Fibroblast of skin of right quadriceps (primary cell): ENCODE measurements at places on chromosomes 3 and 15.

DNA sequence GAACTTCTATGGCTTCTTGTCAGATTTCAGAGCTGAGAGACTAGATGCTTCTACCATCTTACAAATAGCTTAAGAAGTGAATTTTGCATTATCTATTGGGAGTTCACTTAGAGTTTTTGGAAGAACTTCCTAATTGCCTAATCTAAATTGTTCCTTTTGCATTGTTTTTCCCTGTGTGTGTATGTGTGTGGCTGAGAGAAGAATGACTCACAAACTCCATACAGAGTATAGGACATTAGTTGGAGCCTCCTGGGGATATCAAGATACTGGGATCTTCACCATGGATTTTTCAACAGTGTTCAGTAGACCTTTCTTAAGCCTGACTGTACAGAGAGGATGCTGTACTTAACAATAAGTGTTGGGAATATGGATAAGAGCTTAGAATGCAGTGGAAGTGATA lies 10.9 kb downstream of the TLNRD1 start:
- peak; percentile 53 for DNase-seq

- no peak for DNase-seq
Measured at GRCh38 chr3:13277196-13277813, 142.8 kb downstream of the NUP210 start.

- no peak for DNase-seq
Measured at GRCh38 chr15:23912191-23912590, 225.1 kb upstream of the NDN start.

DNA sequence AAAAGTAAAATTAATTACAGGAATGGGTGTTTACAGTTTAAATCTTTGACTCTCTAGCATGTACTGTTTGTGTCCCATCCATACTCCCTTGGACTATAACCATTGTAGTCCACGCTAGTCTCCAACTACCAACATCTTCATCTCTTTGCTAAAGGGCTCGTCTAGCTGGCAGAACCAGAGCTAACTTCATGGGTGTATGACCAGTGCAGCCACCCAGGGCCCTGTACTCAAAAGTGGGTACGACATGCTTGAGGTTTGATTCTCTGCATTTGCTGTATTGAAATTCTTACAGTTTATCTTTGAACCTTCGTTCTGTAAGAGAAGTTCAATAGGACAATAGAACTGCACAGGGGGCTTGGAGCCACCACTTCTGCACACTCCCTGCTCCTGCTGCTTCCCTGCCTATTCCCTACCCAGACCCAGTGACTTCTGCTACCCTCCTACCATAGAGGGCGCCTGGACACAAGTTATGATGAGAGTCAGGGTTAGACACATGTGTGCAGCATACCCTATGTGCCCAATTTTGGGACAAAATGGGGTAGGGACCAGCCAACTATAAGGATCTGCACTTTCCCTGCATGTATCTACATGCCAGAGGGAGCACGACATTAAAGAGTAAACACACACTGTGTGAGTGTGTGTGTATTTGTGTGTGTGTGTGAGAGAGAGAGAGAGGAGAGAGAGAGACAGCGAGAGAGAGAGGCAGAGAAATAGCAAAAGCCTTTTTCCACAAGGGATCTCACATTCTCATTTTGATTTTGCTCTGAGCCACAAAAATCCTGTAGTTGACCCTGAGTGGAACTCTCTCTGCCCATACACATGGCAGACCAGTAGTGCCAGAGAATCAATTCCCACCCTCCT lies 59.0 kb upstream of the NECTIN3 start:
- DNase-seq: no peak

GRCh38 chr3:164723396-164723795 lies 354.9 kb downstream of the SI start:
- DNase-seq: no peak

- no peak for DNase-seq
Measured at GRCh38 chr15:57626713-57627440, 35.2 kb downstream of the MYZAP start.

DNA sequence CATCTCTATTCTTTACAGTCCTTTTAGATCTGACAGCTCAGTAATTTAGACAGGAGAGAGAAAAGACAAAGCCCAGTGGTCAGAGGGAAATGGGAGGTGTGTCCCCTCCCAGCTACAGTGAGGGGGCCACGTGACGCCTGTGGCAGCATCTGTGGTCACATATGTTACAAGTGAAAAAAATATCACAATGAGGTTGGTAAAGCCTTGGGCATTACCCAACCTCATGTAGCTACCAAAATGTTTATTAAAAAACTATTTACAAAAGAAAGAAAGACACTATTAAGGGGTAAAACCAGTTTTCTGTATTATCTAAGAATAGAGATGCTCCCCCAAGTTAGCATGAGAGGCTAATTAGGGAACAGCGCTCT lies 42.9 kb upstream of the PLCL2 start:
- DNase-seq: no peak

GRCh38 chr3:119236756-119237155 lies 3.9 kb downstream of the B4GALT4 start:
- DNase-seq: no peak

DNA sequence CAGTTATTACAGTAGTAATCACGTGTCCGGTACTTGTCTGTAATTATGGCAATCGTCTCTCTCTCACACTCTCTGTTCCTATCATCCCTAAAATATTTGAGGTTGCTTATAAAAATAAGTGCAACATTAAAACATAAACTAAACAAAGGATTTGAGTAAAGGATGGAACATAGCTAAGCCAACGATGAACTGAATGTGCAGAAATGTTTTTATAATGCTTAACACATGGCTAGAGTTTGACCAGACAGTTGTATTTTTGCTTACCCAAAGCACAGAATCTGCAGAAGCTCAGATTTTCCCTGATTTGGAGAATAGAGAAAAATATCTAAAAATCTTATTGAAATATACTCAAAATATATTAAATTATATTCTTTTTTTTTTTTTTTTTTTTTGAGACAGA lies 1030.9 kb downstream of the NAALADL2 start:
- DNase-seq: no peak

DNA sequence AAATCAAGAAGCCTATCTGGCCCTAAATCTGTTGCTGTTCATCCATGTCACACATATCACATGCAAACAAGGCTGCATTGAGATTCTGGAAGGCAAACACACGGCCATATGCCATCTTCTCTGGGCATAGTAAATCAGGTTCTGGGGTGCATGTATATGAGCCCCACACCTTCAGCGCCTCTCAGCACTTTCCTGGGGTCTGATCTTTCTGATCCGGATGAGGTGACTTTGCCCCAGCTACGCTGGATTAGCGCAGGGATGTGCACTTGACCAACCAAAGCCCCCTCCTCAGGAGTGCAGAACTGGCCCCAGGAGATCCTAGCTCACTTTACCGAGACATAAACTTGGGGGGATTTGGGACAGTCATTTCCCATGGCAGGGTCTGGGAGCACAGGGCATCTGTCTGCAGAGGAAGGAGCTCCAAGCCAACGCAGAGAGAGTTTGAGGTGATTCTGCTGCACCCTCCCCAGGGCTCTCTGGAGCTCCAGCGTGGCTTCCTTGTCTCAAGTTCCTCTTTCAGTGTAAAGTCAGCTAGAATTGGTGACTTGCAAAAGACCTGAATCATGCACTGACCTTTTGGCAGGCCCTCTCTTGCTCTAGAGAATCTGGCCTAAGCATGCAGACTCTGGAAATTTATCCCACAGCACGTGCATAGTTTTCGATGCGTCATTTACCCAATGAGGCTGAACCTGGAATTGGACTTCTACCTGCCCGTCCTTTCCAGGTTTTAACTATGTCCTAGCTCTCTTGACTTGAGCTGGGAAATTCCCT lies 63.5 kb upstream of the KLF13 start:
- peak; percentile 13 for DNase-seq

DNA sequence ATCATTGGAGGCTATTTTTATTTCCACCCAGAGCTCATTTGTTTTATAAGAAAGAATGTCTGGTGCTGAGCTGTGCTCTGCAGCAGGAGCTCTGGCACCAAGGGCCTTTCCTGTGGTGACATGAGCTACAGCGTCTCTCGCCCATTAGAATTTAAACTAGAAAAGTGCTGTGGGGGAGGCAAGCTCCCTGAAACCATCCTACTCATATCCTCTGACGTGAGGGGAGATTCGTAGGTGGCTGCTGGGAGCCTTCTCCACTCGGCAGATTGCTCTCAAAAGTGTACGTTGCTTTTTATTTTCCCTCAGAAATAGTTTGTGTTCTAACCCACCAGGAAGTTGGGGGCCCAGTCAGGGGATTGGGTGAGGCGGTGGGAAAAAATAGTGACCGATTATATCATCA lies 76.3 kb upstream of the ARHGEF3 start:
- DNase-seq: peak; percentile 70

DNA sequence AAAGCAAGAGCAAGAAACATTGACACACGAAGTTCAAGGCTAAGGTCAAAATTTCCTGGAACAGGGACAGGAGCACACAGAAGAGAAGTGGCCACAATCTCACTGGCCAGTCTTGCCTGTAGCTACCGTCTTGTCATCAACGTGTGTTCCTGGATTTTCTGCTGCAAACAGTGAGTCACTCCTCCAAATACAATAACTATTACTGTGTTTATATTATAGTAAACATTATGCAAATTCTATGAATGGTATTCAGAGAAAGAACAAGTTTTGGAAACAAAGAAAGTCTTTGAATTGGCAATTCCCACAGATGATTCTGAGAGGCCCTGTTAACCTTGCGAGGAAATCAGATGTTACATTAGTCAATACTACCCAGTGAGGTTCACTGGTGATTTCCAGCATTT lies 220.5 kb downstream of the FAM43A start:
- DNase-seq: no peak

DNA sequence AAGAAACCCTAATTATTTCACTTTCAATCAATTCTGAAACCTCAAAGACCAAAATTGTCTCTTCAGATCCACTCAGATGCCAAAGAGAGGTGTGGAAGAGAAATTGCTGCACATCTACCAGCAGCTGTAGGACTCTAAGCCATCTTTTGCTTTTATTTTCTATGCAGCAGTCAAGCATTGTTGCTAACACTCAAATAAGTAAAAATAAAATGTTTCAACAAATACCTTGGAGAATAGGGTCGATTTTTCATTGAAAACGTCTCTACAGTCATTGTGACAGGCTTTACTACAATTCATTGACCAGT lies 66.4 kb upstream of the CFAP20DC start:
- no peak for DNase-seq

- DNase-seq: peak; percentile 11
Measured at GRCh38 chr3:139774560-139775302, 97.0 kb upstream of the NMNAT3 start.

DNA sequence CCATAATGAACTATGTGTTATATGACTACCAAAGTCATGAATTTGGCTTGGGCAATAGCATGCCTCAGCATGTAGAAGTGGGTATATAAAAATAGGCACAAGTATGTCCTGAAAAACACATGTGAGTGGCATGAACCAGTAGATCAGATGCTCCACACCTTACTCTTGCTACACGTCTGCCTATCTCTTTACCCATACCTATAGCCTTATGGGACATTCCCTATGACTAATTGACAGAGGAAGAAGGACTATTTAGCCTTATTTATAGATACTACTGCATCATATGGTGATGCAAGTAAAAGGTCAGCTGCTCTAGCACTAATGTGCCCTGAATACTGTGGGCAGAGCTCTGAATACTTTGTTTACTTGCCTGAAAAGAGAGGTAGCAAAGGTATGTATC lies 81.0 kb upstream of the ZPLD1 start:
- no peak for DNase-seq

DNA sequence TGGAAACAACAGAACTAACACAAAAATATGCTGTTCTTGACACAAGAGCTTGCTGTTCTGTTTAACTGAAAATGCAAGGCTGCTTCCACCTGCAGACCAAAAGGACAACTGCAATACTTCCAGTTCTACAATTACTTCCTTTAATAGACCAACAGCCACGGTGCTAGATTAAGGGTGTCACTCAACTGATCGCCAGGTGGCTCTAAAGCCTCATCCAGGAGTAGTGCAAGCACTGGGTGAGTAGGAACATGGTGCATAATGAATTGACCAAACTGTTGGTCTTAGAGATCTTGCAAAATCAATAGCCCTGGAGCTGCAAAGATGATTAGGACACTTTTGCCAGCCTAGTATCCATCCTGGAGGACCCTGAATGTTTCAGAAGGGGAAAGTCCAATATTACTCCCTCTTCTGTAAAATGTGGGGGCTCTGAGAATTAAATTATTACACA lies 3.6 kb upstream of the CLDN16 start:
- DNase-seq: peak; percentile 44

- no peak for DNase-seq
Measured at GRCh38 chr3:25430935-25431770, 3.1 kb downstream of the RARB start.

DNA sequence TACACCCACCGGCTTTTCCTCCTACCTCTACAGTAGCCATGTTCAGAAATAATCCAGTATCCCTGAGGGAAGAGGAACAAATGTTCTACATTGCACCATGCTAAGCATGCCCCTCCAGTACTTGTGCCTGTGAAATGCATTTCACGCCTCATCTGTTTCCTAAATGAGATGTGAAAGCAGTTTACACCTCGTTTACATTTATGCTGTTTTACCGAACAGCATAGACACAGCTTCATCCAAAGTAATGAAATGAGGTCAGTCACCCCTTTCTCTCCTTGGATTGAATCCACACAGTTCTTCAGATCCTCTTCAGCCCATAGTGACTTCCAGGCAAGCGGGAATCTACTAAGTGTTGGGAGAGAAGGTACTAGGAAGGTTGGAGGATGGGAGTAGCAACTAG lies 514.3 kb downstream of the PDCD6IP start:
- no peak for DNase-seq

- DNase-seq: no peak
Measured at GRCh38 chr15:89669941-89670340, 9.2 kb downstream of the PLIN1 start.

GRCh38 chr15:85947021-85947420 lies 132.7 kb upstream of the AGBL1 start:
- DNase-seq: no peak

GRCh38 chr15:57198654-57199291 lies 177.5 kb upstream of the CGNL1 start:
- DNase-seq: no peak

- peak; percentile 66 for DNase-seq
Measured at GRCh38 chr3:16203031-16203430, 28.6 kb downstream of the GALNT15 start.

- peak; percentile 85 for DNase-seq
Measured at GRCh38 chr3:149783576-149783975, 8.8 kb downstream of the ANKUB1 start.
